ENCODE measurements at places on chromosomes 7 and 10.

GRCh38 chr10:75597773-75598440, 166.5 kb downstream of the LRMDA start:
- DNase-seq: no peak

GRCh38 chr7:130009848-130010688, 41.1 kb downstream of the ZC3HC1 start:
- DNase-seq: peak; percentile 78

DNA sequence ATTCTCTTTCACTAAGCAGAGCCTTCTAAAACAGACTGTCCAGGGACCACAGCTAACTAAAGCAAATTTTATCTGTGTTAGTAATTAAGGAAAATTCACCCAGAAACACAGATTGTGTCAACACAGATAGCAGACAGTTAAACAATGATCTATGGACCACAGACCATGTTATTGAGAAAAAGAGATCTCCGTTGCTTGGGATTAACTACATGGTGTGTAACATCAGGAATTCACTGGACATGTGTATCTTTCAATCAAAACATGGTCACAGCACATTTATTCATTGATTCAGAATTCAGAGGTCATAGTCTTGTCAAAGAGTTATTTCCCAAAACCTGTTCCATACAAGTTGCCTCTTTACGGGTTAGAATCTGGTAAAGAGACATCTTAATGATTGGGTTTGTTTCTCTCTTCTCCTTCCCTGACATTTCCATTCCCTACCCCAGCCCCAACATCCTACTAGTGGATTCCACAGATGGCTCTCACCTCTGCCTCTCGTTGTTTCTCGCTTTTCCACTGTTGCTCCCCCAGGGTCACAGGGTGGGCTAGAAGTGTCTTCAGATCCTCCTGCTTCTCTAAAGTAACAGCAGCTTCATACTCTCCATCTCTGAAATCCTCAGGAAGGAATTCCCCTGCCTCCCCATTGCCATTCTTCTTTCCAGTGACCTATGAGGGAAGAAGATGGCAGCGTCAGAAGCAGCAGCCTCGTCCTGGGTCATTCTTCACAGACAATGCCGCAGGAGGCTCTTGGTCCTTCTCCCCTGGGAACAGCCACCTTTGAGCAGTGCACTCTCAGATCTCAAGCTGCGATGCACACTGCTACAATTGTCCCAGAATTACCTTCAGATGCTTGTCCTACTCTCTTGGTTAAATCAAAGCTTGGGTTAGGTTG, 958 bp downstream of the ANKRD1 start:
- no peak for DNase-seq

GRCh38 chr10:63343476-63343875, 122.3 kb downstream of the JMJD1C start:
- no peak for DNase-seq

- peak; percentile 8 for DNase-seq
Observed at GRCh38 chr7:55439627-55440026, 74.5 kb downstream of the LANCL2 start.

GRCh38 chr10:122121059-122121458, 132.1 kb downstream of the TACC2 start:
- DNase-seq: no peak

- DNase-seq: no peak
Observed at GRCh38 chr7:159027056-159027788, 117.4 kb downstream of the VIPR2 start.

- no peak for DNase-seq
Observed at GRCh38 chr7:14228341-14228740, 238.9 kb upstream of the ETV1 start.

GRCh38 chr7:113431406-113431805, 313.1 kb upstream of the SMIM30 start:
- DNase-seq: no peak

GRCh38 chr10:57627642-57628178, 640.0 kb downstream of the IPMK start:
- no peak for DNase-seq

DNA sequence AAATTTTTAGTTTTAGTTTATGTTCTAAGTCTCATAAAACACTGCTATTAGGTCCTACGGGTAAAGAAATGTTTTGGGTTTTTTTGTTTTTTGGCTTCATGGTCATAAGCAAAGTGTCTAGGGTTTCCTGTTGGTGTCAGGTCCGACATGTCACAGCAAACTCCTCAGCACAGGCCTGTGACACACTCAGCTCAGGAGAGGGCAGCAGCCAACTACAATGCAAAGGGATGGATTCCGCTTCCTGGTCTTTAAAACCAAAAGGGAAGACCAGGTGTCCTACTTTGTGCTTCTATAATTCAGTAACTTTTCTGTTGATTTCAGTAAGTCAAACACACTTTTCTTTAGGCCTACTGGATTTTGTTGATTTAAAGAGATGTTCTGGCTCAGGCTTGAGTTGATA, 83.8 kb upstream of the MACROH2A2 start:
- no peak for DNase-seq

DNA sequence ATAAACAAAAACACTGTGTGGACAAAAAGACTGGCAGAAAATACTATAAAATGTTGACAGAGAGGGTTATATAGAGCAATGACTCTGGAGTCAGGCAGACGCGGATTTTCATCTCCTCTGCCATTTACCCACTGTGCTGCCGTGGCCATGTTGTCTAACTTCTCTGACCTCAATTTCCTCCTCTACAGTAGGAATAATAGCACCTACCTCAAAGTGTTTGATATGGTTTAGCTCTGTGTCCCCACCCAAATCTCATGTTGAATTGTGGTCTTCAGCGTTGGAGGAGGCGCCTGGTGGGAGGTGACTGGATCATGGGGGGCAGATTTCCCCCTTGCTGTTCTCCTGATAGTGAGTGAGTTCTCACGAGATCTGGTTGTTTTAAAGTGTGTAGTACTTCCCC, 78.2 kb upstream of the CALN1 start:
- DNase-seq: no peak

Measured in cardiac fibroblast (primary cell).